Hematopoietic multipotent progenitor cell treated with erythropoietin and hydrocortisone succinate and interleukin-3 and kit ligand, for 8 days (in vitro differentiated cells): ENCODE measurements at places on chromosomes 3 and 15.

DNA sequence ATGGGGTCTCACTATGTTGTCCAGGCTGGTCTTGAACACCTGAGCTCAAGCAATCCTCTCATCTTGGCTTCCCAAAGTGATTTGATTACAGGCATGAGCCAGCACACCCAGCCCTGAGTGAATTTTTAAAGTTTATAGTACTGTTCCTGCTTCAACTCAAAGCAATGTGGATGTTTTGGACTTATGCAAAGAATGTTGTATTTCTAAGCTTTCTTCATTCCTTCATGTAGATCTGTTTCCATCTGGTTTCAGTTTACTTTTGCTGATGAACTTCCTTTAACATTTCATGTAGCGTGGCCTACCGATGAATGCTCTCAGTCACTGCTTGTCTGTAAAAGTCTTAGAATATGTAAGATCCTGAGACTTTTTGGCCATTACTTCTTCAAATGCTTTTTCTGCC lies 23.2 kb downstream of the NRG4 start:
- no peak for DNase-seq

DNA sequence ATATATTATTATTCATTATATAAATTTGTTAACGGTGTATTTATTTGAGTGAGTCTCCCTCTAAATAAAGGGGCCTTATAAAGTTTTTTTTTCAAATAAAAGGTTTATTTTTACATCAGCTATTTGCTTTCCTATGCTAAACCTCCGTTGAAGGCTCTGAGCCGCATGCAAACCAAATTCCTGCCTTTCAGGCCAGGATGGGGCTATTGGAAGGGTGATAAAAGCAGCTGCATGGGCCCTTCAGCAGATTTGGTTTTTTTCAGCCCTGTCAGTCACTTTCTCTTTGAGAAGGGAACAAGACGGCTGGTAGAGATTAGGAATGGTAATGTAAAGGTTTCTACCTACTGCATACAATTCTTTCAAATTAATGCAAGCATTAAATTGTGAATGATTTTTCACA lies 244.2 kb downstream of the WNT5A start:
- no peak for DNase-seq

GRCh38 chr3:141539431-141540187 lies 52.8 kb downstream of the RASA2 start:
- no peak for DNase-seq

DNA sequence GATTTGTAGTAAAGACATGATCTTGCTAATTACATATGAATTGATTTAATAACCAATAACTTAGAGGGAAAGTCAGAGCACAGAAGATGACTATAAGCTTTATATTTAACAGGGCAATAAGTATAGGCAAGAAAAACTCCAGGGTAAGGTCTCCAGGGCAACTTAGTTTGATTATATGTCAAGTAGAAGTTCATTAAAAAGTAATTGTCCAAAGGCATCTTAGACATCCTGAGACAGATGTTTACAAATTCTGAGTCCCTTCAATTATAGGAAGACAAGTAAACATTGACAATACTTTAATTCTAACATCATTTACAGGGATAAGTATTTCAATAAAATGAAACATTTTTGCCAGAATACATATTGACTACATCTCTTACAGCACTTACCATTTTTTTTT lies 416.0 kb downstream of the RAP2B start:
- no peak for DNase-seq

GRCh38 chr3:49260806-49261324 lies 16.2 kb downstream of the C3orf62 start:
- no peak for DNase-seq

DNA sequence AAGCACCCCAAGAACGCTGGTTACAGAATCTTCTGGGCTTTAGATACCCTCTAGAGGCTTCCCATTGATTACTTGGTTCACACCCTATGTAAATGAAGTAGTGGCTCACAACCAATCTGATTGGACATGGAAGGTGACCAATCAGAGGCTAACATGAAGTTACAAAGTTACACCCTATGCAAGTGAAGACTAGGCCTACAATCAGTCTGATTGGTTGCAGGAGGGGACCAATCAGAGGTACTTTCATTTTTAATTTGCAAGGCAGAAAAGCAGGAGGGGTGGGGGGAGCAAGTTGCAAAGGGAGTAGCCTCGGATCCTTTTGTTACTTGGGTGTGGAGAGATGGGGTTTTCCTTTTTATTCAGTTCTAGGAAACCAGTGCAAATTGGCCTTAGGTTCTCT lies 11.1 kb upstream of the RTP2 start:
- peak; percentile 62 for DNase-seq

- no peak for DNase-seq
Measured at GRCh38 chr3:178060407-178060806, 475.8 kb upstream of the KCNMB2 start.

DNA sequence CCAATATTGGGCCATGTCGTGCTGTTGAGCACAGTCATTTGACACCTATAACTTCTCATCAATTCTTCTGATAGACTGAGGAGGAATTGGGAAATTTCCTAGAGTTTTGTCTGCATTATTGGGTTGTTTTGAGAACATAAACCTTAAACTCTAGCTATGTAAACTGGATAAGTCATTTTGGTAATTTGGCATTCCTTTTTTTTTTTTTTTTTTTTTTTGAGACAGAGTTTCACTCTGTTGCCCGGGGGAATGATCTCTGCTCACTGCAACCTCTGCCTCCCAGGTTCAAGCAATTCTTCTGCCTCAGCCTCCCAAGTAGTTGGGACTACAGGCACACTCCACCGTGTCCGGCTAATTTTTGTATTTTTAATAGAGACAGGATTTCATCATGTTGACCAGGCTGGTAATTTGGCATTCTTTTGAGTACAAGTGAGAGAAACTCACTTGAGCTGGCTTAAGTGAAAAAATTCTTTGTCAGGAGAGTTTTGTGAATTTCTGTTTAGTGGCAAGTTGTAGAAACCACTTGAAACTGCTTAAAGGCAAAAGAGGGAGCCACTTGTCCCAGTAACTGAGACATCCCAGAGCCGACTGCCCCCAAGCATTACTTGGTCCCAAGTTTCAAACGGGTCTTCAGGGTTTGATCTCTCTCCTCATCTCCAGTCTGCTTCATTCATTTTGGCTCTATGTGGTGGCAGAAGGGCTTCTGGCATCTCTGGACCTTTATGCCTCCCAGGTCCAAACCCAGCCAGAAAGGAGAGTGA lies 34.9 kb downstream of the FLNB start:
- no peak for DNase-seq

DNA sequence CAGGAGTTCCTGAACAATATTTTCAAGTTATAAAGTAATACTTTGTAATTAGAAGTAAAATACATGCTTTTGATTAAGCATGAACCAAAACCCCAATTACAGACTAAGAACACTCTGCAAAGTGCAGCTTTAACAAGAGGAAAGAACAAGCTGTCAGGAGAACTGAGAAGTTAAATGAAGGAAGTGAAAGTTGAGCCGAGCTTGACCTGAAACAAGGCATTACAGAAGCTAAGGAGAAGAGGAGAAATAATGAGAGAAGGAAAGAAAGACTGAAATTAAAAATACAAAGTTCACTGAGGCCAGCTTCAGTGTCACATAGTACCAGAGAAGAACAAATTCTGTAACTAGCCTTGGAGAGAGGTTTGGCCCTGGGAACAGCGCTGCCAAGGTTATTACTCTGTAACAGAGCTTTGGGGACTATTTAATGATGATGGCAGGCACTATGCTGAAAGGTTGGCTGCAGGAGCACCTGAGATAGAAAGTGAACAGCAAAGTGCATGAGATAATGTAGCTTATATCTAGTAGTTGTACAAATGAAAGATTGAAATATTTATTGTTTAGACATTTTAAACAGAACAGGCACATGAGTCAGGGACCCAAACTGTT lies 241.9 kb upstream of the PEX5L start:
- no peak for DNase-seq

GRCh38 chr15:44782516-44782915 lies 46.2 kb downstream of the TRIM69 start:
- no peak for DNase-seq

DNA sequence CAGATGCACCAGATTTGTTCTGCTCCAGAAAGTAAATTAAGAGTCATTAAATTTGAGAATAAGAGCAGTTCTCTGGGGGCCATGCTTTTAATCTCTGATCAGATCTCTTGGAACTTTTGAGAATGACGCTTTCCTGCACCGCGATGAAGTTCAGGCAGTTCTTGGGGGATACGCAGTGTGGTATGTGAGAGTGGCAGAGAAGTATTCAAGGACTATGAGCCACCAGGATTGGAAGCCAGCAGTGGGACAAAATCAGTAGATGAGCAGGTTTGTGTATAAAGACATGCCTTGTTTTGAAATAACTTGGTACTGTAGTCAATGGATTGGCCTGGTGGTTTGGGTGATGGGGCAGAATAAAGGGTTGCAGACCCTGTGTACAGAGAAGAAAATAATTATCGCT lies 483.6 kb downstream of the ERC2 start:
- DNase-seq, result no peak

DNA sequence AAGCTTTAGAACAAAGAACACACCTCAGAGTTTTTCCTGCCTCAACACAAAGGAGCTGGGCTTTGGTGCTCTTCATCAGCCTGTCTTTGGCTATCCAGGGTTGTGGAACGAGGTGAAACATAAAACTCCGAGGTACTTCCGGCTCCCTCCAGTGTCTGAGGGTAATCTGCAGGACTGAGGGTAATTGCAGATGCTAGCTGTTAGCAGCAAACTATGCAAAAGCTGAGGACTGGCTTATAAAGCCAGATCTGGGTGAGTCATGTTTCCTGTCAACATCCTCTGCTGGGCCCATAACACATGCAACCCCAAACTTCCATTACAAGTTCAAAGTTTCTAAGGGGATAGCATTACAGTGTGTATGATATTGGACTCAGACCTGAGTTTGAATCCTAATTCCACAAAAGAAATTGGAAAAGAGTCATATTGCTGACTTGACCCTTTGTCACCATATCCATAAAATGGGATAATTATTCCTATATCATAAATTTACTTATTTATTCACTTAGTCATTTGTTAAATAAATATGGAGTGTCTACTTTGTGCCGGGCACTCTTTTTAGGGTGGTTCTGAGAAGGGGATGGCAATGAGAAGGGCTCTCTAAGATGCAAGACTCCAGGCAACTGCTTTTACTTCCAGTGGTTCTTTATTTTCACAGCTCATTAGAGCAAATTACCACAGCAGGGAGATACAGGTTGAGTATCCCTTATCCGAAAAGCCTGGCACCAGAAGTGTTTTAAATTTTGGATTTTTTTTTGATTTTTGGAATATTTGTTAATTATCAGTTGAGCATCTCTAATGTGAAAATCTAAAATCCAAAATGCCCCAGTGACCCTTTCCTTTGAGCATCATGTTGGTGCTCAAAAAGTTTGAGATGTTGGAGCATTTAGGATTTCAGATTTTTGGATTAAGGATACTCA lies 9.5 kb upstream of the TRIM69 start:
- DNase-seq, result peak; percentile 63

DNA sequence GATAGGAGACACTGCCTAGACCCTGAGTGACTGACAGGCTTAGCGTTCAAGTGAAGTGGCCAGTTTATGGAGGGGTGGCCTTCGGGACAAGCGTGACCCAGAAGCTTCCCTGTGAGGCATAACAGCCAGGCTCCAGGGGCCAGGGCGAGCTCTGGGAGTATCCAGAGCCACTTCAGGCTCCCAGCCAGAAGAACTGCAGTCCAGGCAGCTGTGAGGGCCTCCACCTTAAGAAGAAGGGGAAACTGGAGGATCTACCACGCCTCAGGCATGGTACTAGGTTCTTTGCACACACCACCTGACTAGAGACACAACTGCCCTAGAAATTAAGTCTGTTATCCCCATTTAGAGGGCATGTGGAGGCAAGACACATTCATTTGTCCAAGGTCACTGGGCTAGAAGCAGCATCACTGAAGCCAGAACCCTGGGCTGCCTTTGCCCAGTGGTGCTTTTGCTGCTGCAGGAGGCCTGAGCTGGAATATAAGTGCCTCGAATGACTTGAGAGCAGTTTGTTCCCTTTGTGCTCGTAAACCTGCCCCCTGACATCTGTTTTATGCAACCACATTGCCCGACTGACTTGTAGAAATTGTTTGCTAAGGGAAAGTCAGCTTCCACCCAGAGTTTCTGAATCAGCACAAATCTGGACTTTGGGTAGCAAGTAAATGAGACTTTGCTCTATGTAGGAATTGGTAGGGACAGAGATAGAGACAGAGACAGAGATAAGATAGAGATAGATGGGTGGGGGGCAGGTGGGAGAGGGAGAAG lies 23.3 kb downstream of the RASGRF1 start:
- no peak for DNase-seq

DNA sequence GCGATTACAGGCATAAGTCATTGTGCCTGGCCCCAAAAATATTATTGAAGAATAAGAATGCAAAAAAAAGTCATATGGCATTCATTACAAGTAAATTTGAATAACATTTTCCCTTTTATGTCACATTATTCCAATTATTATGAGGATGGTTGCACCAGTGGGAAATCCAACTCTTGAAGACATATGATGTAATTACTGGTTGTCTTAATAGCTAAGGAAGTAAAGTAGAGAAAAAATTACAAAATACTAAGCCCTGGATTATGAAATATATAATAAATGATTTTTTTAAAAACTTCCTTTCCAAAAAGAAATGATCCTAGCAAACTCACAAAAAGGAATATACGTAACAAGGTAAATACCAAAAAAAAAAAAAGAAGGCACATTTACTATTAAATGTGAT lies 98.9 kb downstream of the FMN1 start:
- DNase-seq, result no peak

DNA sequence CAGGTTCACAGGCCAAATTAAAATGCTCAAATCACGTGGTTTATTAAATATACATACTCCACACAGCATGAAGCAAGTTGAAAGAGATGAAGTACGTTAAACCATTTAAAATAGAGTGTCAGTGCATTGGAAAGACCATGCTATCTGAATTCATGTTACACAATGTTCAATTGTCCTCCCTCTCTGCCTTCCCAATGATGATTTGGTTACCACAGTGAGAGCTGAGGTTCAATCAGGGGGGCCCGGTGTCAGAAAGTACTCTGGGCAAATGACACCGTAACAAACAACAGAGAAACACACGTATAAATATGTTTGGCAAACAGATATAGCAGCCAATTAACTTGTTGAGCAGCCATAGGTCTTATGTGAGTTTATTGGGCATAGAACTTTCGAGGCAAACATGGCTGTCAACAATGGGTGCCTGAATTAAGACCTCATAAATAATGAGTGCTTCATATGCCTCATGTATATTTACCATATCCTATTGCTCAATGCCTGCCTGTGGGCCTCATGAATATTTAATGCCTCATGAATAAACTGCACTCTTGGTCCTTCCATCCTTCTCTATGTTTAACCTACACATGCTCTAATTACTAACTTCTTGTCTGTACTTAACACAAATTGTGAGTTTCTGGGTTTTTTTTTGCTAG lies 641.5 kb downstream of the PLOD2 start:
- DNase-seq, result no peak

DNA sequence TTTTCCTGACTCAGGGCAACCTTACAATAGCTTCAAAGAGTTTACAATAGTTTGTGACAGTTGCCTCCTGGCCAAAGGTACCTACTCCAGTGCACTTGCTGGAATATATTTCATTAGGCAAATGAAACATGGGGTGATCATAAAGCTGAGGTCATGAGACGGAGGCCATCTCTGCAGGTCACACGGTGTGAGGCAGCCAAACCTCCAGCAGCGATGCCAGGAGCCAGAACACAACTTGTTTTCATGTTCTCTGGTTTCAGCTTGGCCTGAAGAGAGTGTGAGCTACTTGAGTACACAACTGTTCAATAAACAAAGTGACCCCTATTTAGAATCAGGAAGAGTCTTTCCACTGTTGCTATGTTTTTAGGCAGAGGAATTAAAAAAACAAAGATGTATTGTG lies 42.7 kb upstream of the PYGO1 start:
- no peak for DNase-seq

- peak; percentile 9 for DNase-seq
Measured at GRCh38 chr3:190131329-190131728, 10.6 kb upstream of the P3H2 start.

GRCh38 chr3:60758831-60759230 lies 492.4 kb downstream of the FHIT start:
- no peak for DNase-seq
